ENCODE measurements at places on chromosomes 6 and 20. TPM values are rescaled to one million over a fixed set of nuclear protein-coding genes. Genes with fewer than 3 reads are reported as not detected.

SIRPB1 gene
- 0.43 TPM for total RNA-seq

LRRC1 gene
- 6.3 TPM for total RNA-seq

HLA-DRB1 gene
- not detected for total RNA-seq

BPI gene
- not detected for total RNA-seq

PNPLA1 gene
- total RNA-seq = not detected

DST gene
- 55.0 TPM for total RNA-seq

TRAPPC3L gene
- not detected for total RNA-seq

ANKRD66 gene
- total RNA-seq = not detected

FOXA2 gene
- total RNA-seq = 17.8 TPM

GSTA3 gene
- total RNA-seq = not detected

GNMT gene
- 0.13 TPM for total RNA-seq

MOG gene
- total RNA-seq = not detected

RFX6 gene
- total RNA-seq = not detected

CRISP2 gene
- total RNA-seq = not detected

OPRM1 gene
- total RNA-seq = not detected

NKX2-2 gene
- total RNA-seq = not detected

JPH2 gene
- total RNA-seq = 6.0 TPM

FOXS1 gene
- total RNA-seq = 0.32 TPM

PRSS16 gene
- 3.3 TPM for total RNA-seq

TIAM2 gene
- 6.1 TPM for total RNA-seq

ASIP gene
- not detected for total RNA-seq

LRRN4 gene
- total RNA-seq = not detected

AGPAT4 gene
- 3.5 TPM for total RNA-seq

GPLD1 gene
- total RNA-seq = 1.1 TPM

RAD21L1 gene
- total RNA-seq = not detected

TMEM242 gene
- 7.6 TPM for total RNA-seq

FAM217A gene
- total RNA-seq = not detected

CALHM5 gene
- total RNA-seq = 0.03 TPM

TRIM10 gene
- total RNA-seq = not detected

TRIM40 gene
- not detected for total RNA-seq

AVP gene
- total RNA-seq = not detected

EDN1 gene
- 38.8 TPM for total RNA-seq

BCAS4 gene
- total RNA-seq = 28.8 TPM

DYNLT2 gene
- total RNA-seq = 0.67 TPM

NKX2-4 gene
- total RNA-seq = not detected

DNAH8 gene
- not detected for total RNA-seq

TLDC2 gene
- total RNA-seq = not detected

IL17F gene
- not detected for total RNA-seq

EPHA7 gene
- total RNA-seq = 0.15 TPM
